Mesothelial cell of epicardium (in vitro differentiated cells): ENCODE measurements at places on chromosomes 1 and 21. TPM values are rescaled to one million over a fixed set of nuclear protein-coding genes. Genes with fewer than 3 reads are reported as not detected.

Gene SLAMF9
- total RNA-seq = not detected in 3 replicates

DNA sequence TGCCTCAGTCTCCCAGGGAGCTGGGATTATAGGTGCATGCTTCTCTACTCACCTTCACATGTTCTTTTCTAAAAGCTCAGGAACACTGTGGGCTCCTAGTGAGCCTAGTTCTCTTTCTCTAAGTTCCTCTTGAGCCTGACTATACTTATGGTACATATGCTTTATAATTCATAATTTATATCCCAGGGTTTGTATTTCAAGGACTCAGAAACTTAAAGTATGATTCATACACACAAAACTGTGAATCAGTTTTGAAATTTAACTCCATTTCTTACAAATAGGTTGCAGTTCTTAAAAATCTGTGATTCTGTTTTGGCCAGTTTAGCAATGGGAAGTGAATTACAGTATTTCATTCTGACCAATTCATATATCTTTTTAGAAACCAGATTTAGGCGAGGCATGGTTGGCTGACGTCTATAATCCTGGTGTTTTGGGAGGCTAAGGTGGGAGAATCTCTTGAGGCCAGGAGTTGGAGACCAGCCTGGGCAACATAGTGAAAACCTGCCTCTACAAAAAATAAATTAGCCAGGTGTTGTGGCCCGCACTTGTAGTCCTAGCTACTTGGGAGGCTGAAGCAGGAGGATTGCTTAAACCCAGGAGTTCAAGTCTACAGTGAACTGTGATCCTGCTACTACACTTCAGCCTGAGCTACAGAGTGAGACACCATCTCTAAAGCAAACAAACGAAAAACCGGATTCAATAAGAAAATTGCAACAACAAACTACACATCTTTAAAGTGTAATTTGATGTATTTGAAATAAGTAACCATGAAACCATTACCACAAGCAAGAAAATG is 15.6 kb downstream of the RASAL2 start:
- no peaks in the 10 kb centered on the region for H3K27me3 ChIP-seq
- no peak overlapping the region for H3K27ac ChIP-seq
- no peak for DNase-seq
- H3K36me3 ChIP-seq = peaks cover 2% of the 10 kb centered on the region
- H3K4me3 ChIP-seq = no peak overlapping the region

- no peak overlapping the region for H3K4me3 ChIP-seq
- H3K4me1 ChIP-seq = no peaks in the 10 kb centered on the region
- no peak overlapping the region for H3K27ac ChIP-seq
- H3K27me3 ChIP-seq = peaks cover 26% of the 10 kb centered on the region
These were observed 76.9 kb upstream of the KAZN start for GRCh38 chr1:14521622-14522021.

- H3K36me3 ChIP-seq = peaks cover 2% of the 10 kb centered on the region
- peaks cover 39% of the 10 kb centered on the region for H3K27me3 ChIP-seq
- H3K4me3 ChIP-seq = no peak overlapping the region
- no peak for DNase-seq
- no peaks in the 10 kb centered on the region for H3K4me1 ChIP-seq
These were observed 5.6 kb downstream of the MCOLN2 start for GRCh38 chr1:84991097-84991920.

GRCh38 chr1:58592522-58593134 is 15.6 kb upstream of the TACSTD2 start:
- no peak for DNase-seq
- no peaks in the 10 kb centered on the region for H3K36me3 ChIP-seq
- no peaks in the 10 kb centered on the region for H3K27me3 ChIP-seq
- peaks cover 22% of the 10 kb centered on the region for H3K4me1 ChIP-seq
- H3K4me3 ChIP-seq = no peak overlapping the region

GRCh38 chr1:159056069-159056698 is 20.4 kb downstream of the AIM2 start:
- no peak overlapping the region for H3K4me3 ChIP-seq
- no peaks in the 10 kb centered on the region for H3K4me1 ChIP-seq
- no peak for DNase-seq
- H3K27ac ChIP-seq = no peak overlapping the region

DNA sequence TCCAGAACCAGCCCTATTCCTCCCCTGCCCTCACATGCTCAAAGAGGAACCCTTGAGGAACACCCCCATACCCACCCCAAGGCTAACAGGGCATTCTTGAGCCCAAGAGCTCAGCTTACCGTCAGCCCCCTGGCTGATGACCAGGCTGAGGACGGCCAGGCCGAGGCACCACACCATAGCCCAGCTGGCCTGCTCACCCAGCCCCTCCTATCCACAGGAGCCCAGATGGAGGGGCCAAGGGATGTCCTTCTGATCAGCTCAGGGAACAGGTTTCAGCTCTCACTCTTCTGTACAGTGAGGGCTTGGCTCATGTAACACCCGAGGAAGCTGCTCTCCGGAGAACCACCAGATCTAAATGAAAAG is 2.2 kb downstream of the IGSF9 start:
- H3K27ac ChIP-seq = peak overlapping the region; percentile 75
- peaks cover 2% of the 10 kb centered on the region for H3K27me3 ChIP-seq
- no peak for DNase-seq
- H3K4me1 ChIP-seq = peaks cover 69% of the 10 kb centered on the region

Gene RGS5
- total RNA-seq = 209 to 263 TPM (median 218 TPM) in 3 replicates

GRCh38 chr1:232057217-232057895 is 430.8 kb downstream of the DISC1 start:
- H3K4me3 ChIP-seq = no peak overlapping the region
- no peaks in the 10 kb centered on the region for H3K36me3 ChIP-seq
- peaks cover 10% of the 10 kb centered on the region for H3K27me3 ChIP-seq
- no peak for DNase-seq
- H3K4me1 ChIP-seq = no peaks in the 10 kb centered on the region

GRCh38 chr1:218171302-218171893 is 113.7 kb upstream of the RRP15 start:
- H3K27ac ChIP-seq = no peak overlapping the region
- peaks cover 71% of the 10 kb centered on the region for H3K27me3 ChIP-seq
- DNase-seq = no peak
- no peaks in the 10 kb centered on the region for H3K36me3 ChIP-seq
- no peak overlapping the region for H3K4me3 ChIP-seq

- H3K27ac ChIP-seq = no peak overlapping the region
- no peaks in the 10 kb centered on the region for H3K36me3 ChIP-seq
- peaks cover 13% of the 10 kb centered on the region for H3K4me1 ChIP-seq
- no peak overlapping the region for H3K4me3 ChIP-seq
- peaks cover 7% of the 10 kb centered on the region for H3K27me3 ChIP-seq
- no peak for DNase-seq
These were observed 63.4 kb upstream of the RAB3GAP2 start for GRCh38 chr1:220335668-220336067.

- H3K36me3 ChIP-seq = no peaks in the 10 kb centered on the region
- H3K27ac ChIP-seq = peak overlapping the region; percentile 99
- peaks cover 51% of the 10 kb centered on the region for H3K4me1 ChIP-seq
- H3K27me3 ChIP-seq = no peaks in the 10 kb centered on the region
- no peak for DNase-seq
These were observed 256.8 kb upstream of the C1orf105 start for GRCh38 chr1:172163498-172164215.
